ENCODE measurements at places on chromosomes 6 and 20. TPM values are rescaled to one million over a fixed set of nuclear protein-coding genes. Genes with fewer than 3 reads are reported as not detected.

Gene THBD
- total RNA-seq: 114 TPM

Gene HDGFL1
- total RNA-seq: not detected

Gene PROKR2
- not detected for total RNA-seq

Gene HSPA12B
- 21.9 TPM for total RNA-seq

Gene FNDC1
- total RNA-seq: not detected

Gene PACSIN1
- total RNA-seq: 0.17 TPM

Gene FAM217A
- not detected for total RNA-seq

Gene GTF2H4
- 47.6 TPM for total RNA-seq

Gene FAXC
- total RNA-seq: 3.6 TPM

Gene MCCD1
- total RNA-seq: not detected

GRCh38 chr20:13953227-13953626, 37.2 kb downstream of the SEL1L2 start:
- DNase-seq: no peak
- no peak overlapping the region for H3K4me3 ChIP-seq
- H3K36me3 ChIP-seq: no peaks in the 10 kb centered on the region
- H3K27me3 ChIP-seq: no peaks in the 10 kb centered on the region

- H3K4me3 ChIP-seq: no peak overlapping the region
- peak; percentile 90 for DNase-seq
- peak overlapping the region; percentile 31 for H3K27ac ChIP-seq
Measured at GRCh38 chr6:32118782-32119628, 9.0 kb downstream of the ATF6B start.

DNA sequence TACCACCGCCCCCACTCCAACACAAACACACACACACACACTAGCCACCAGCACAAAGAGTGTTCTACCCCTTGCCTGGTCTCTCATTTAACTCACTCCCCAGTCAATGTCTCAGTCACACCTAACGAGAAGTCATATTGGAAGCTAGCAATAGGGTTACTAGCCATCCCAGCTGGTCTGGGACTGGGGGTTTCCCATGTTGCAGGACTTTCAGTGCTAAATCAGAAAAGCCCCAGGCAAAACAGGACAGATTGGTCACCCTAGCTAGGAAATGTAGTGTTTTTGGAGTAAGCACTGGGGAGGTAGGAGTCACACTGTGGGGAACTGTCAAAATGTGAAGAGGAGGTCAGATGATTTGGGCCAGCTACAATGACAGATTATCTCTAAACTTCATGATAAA, 158.1 kb downstream of the UNC5CL start:
- no peaks in the 10 kb centered on the region for H3K36me3 ChIP-seq
- no peak overlapping the region for H3K27ac ChIP-seq
- H3K4me3 ChIP-seq: no peak overlapping the region
- H3K4me1 ChIP-seq: no peaks in the 10 kb centered on the region
- DNase-seq: no peak
- no peaks in the 10 kb centered on the region for H3K27me3 ChIP-seq

GRCh38 chr20:58650776-58651558, at the start of gene STX16:
STX16 (plus strand) TSS chr20:58651283; CDS start chr20:58652007, 724 bp downstream.
- H3K4me3 ChIP-seq: peak within 1 kb of the TSS; percentile 98
- peak; percentile 93 for DNase-seq
- peaks cover 38% of the 10 kb centered on the region for H3K4me1 ChIP-seq
- H3K27me3 ChIP-seq: no peaks in the 10 kb centered on the region
- H3K27ac ChIP-seq: peak within 1 kb of the TSS; percentile 93

- H3K36me3 ChIP-seq: no peaks in the 10 kb centered on the region
- no peaks in the 10 kb centered on the region for H3K27me3 ChIP-seq
- H3K4me3 ChIP-seq: no peak overlapping the region
- H3K27ac ChIP-seq: no peak overlapping the region
- DNase-seq: no peak
Measured at GRCh38 chr20:46970937-46971630, 76.4 kb downstream of the EYA2 start.

- no peaks in the 10 kb centered on the region for H3K27me3 ChIP-seq
- DNase-seq: no peak
- H3K4me3 ChIP-seq: no peak overlapping the region
- H3K27ac ChIP-seq: no peak overlapping the region
- no peaks in the 10 kb centered on the region for H3K36me3 ChIP-seq
- H3K4me1 ChIP-seq: no peaks in the 10 kb centered on the region
Measured at GRCh38 chr6:143332153-143332845, 118.2 kb downstream of the ADAT2 start.

GRCh38 chr6:106252687-106253086, 72.9 kb downstream of the ATG5 start:
- no peaks in the 10 kb centered on the region for H3K27me3 ChIP-seq
- H3K4me1 ChIP-seq: no peaks in the 10 kb centered on the region
- H3K27ac ChIP-seq: no peak overlapping the region

GRCh38 chr20:39268981-39269461, 306.9 kb downstream of the DHX35 start:
- peaks cover 10% of the 10 kb centered on the region for H3K4me1 ChIP-seq
- H3K4me3 ChIP-seq: no peak overlapping the region
- no peaks in the 10 kb centered on the region for H3K36me3 ChIP-seq
- no peaks in the 10 kb centered on the region for H3K27me3 ChIP-seq
- no peak overlapping the region for H3K27ac ChIP-seq
- peak; percentile 57 for DNase-seq

- peak within 1 kb of the TSS; percentile 70 for H3K4me3 ChIP-seq
- no peaks in the 10 kb centered on the region for H3K27me3 ChIP-seq
- no peaks in the 10 kb centered on the region for H3K36me3 ChIP-seq
- H3K4me1 ChIP-seq: peaks cover 31% of the 10 kb centered on the region
Measured at GRCh38 chr20:57709823-57710799, at the start of gene PMEPA1. PMEPA1 (minus strand) TSS chr20:57710015; CDS start chr20:57709582, 433 bp downstream.

DNA sequence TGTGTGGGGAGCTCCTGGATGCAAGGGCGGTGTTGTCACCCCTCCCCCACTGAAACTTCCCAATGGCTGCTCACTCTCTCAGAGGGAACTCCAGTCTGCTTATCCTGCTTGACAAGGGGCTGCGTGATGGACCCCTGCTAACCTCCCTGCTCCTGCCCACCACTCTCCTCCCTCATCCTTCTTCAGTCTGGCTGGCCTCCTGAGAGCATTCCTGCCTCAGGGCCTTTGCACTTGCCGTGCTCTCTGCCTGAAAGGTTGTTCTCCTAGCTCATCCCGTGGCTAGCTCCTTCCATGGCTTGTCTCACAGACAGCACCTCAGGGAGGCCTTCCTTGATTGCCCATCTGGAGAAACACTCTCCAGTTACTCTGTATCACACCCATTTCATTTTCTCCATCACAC, 73.9 kb upstream of the ZNFX1 start:
- H3K27ac ChIP-seq: no peak overlapping the region
- no peaks in the 10 kb centered on the region for H3K36me3 ChIP-seq
- no peaks in the 10 kb centered on the region for H3K4me1 ChIP-seq
- H3K4me3 ChIP-seq: no peak overlapping the region

GRCh38 chr6:165990216-165990615, 177.4 kb downstream of the TBXT start:
- peaks cover 7% of the 10 kb centered on the region for H3K27me3 ChIP-seq
- DNase-seq: no peak
- H3K36me3 ChIP-seq: no peaks in the 10 kb centered on the region

GRCh38 chr6:22236626-22237414, 60.0 kb downstream of the PRL start:
- DNase-seq: no peak
- no peak overlapping the region for H3K4me3 ChIP-seq
- H3K27ac ChIP-seq: no peak overlapping the region

- H3K36me3 ChIP-seq: no peaks in the 10 kb centered on the region
- DNase-seq: no peak
- H3K4me1 ChIP-seq: no peaks in the 10 kb centered on the region
- no peak overlapping the region for H3K4me3 ChIP-seq
- no peaks in the 10 kb centered on the region for H3K27me3 ChIP-seq
Measured at GRCh38 chr6:148602136-148602535, 144.7 kb upstream of the UST start.

DNA sequence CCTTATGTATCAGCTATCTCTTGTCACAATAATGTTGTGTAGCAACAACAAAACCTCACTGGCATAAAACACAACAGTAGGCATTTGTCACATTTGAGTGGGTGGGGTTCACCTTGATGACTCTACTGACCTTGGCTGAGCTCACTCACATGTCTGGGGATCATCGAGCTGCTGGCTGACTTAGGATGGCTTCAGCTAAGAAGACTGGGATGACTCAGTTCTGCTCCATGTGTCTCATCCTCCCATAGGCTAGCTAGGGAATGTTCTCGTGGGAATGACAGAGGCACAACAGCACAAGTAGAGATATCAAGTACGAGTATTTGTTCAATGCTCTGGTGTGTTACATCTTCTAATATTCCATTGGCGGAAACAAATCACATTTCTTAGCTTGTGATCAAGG, 167.9 kb downstream of the PLCB1 start:
- H3K27ac ChIP-seq: no peak overlapping the region
- H3K4me1 ChIP-seq: no peaks in the 10 kb centered on the region
- no peaks in the 10 kb centered on the region for H3K27me3 ChIP-seq
- DNase-seq: no peak
- H3K36me3 ChIP-seq: no peaks in the 10 kb centered on the region

DNA sequence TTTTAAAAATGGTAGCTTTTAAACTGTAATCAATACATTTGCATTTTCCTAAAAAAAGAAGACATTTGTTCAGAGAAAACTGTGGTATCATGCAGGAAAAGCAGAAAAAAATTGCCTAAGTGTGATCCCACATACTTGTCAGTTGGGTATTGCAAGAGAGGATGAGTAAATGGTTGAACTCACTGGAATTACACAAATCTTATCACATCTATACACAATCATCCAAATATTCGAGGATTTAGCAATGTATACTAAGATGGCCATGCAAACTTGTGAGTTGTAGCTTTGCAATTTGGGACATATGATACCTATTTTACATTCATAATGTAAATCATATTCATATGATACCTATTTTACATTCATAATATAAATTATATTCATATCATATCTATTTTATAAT, 58.2 kb upstream of the GJE1 start:
- DNase-seq: no peak
- no peaks in the 10 kb centered on the region for H3K36me3 ChIP-seq
- H3K4me1 ChIP-seq: no peaks in the 10 kb centered on the region
- H3K27me3 ChIP-seq: no peaks in the 10 kb centered on the region
- no peak overlapping the region for H3K4me3 ChIP-seq
- no peak overlapping the region for H3K27ac ChIP-seq

- H3K4me3 ChIP-seq: no peak overlapping the region
- H3K36me3 ChIP-seq: no peaks in the 10 kb centered on the region
- peaks cover 3% of the 10 kb centered on the region for H3K4me1 ChIP-seq
- no peak for DNase-seq
- H3K27ac ChIP-seq: no peak overlapping the region
Measured at GRCh38 chr6:72948153-72948552, 277.1 kb downstream of the KHDC1L start.

GRCh38 chr20:3262566-3262965, 23.6 kb upstream of the SLC4A11 start:
- H3K27me3 ChIP-seq: no peaks in the 10 kb centered on the region
- peaks cover 6% of the 10 kb centered on the region for H3K36me3 ChIP-seq
- H3K4me1 ChIP-seq: no peaks in the 10 kb centered on the region
- no peak overlapping the region for H3K27ac ChIP-seq

DNA sequence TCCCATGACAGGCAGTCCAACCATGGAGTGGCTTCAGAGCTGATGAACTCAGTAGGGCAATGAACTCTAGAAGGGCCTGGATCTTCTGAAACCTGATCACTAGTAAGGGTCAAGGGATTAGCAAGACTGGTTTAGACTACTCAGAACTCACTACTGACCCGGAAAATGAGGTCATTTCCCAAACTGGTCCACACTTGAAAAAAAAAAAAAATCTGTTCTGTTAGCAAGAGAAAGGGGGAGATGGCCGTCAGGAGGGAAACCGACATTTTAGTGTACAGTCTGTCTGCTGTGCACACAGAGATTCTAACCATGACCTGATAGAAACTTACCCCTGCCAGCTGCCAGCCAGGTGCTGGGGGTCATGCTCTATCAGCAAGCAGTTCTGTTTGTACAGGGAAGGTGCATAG, 262.4 kb upstream of the AGPAT4 start:
- H3K4me3 ChIP-seq: no peak overlapping the region
- DNase-seq: no peak
- H3K27ac ChIP-seq: no peak overlapping the region
- no peaks in the 10 kb centered on the region for H3K36me3 ChIP-seq
- no peaks in the 10 kb centered on the region for H3K27me3 ChIP-seq
- no peaks in the 10 kb centered on the region for H3K4me1 ChIP-seq

GRCh38 chr6:50147371-50147770, 97.6 kb upstream of the DEFB112 start:
- H3K27me3 ChIP-seq: no peaks in the 10 kb centered on the region
- DNase-seq: no peak
- H3K27ac ChIP-seq: no peak overlapping the region
- H3K36me3 ChIP-seq: no peaks in the 10 kb centered on the region
- no peaks in the 10 kb centered on the region for H3K4me1 ChIP-seq
- H3K4me3 ChIP-seq: no peak overlapping the region

DNA sequence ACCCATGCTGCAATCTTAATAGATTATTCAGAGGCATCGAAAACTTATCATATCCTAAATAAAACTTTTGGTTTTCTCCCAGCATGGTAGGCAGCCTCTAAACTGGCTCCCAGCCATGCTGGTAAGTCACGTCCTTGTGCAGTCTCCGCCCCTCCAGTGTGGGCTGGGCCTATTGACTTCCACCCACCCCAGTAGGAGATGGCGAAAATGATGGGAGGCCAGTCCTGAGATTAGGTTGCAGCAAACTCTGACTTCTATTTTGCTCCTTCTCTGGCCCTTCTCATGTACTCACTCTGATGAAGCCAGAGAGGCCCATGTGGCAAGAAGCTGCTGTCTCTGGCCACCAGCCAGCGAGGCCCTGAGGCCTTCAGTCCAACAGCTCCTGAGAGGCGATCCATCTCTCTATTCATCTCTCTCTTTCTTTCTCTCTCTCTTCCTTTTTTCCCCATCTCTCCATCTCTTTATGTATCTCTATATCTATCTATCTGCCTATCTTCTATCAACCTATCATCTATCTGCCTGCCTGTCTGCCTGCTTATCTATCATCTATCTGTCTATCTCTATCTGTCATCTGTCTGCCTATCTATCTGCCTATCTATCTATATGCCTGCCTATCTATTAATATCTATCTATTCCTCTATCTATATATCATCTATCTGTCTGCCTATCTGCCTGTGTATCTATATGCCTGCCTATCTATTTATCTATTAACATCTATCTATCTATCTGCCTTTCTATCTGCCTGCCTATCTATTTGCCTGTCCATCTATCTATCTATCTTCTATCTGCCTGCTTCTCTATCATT, 52.7 kb upstream of the STX16 start:
- no peaks in the 10 kb centered on the region for H3K36me3 ChIP-seq
- DNase-seq: no peak
- no peak overlapping the region for H3K4me3 ChIP-seq
- no peaks in the 10 kb centered on the region for H3K27me3 ChIP-seq
- H3K27ac ChIP-seq: no peak overlapping the region
- H3K4me1 ChIP-seq: no peaks in the 10 kb centered on the region

DNA sequence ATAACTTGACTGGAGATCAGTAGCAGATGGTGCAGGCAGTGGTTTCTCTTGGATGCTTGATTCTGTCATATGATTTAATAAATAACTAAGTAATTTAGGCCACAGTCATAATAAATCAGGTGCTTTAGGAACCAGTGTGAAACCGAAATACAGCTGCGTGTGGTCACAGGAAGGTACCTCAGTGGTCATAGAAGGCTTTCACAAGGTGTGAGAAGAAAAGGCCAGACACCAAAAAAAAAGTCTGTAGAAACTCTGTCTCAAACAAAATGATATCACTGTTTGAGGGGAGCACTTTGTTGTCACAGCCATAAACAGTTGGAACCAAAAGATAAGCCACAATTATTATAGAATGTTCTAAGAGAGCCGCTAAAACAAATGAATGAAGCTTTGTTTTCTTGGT, 56.5 kb downstream of the ARMC2 start:
- H3K4me3 ChIP-seq: no peak overlapping the region
- no peak overlapping the region for H3K27ac ChIP-seq
- H3K36me3 ChIP-seq: no peaks in the 10 kb centered on the region

Measured in upper lobe of left lung (tissue), 6 donors.